ENCODE measurements at places on chromosomes 16 and 17.
A peak's percentile ranks its signal among the peaks of the same experiment; 100 is the strongest.

DNA sequence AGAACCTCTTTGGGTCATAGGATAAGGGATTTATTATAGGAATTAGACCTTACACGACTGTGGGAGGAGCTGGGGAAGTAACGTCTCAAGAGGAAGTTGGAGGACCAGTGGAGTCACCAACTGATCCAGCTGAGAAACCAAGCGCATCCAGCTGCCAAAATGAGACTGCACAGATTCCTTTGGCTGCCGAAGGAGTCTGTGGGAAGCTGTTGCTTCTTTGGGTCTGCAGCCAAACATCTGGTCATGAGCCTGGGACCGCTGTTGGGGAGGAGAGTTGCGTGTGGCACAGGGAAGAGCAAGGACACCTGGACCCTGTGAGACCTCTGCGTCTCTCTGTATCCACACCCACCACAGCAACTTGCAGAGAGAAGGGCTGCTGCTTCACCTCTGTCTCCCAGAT lies 2.4 kb upstream of the NACA2 start:
- DNase-seq: no peak

DNA sequence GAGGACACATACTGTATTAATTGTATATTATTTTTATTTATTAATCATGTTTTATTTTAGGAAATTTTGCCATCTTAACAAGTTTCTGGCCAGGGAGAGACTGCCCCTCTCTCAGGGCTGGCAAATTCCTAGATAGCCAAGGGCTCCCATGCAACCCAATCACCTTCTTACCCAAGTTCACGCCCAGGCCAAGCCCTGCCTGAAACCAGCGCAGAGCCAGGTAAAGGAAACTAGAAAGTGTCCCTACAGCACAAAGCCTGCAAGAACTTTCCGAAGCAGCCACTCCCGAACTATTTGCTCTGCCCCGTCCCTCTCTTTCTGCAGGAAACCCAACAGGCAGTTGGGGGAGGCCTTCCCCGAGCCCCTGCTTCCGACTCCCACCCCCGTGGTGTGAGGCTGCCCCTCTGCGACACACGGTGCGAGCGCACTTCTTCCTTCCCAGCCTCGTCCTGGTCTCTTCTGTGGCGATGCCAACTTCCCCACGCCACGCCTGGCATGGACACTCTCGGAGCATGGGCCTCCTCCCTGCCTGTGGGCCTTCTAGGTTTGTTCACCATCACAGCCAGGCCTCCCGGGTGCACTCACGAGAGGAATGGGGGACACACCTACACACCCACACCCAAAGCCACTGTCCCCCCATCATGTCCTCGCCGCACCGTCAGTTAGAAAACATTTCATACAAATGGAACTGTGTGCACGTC lies 100.4 kb downstream of the ZNF778 start:
- no peak for DNase-seq

GRCh38 chr17:18191967-18192366 lies 8.3 kb downstream of the ALKBH5 start:
- no peak for DNase-seq

DNA sequence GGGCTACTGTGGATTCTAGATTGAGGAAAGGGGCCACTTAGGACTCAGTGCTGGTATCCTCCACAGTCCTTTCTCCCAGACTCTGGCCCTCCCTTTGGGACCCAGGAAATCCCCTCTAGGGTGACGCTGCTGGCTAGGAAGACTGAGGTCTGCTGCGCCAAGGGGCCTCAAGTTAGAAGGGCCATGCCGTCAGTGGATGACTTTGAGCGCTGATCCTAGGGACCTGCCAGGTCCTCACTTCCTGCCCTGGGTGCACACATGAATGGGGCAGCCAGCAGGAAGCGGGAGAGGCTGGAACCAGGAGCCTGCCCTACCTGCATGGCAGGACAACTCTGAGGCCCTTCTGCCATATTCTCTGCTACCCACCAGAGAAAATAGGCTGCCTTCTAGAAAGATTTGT lies 145.0 kb downstream of the RAB11FIP4 start:
- DNase-seq: no peak

DNA sequence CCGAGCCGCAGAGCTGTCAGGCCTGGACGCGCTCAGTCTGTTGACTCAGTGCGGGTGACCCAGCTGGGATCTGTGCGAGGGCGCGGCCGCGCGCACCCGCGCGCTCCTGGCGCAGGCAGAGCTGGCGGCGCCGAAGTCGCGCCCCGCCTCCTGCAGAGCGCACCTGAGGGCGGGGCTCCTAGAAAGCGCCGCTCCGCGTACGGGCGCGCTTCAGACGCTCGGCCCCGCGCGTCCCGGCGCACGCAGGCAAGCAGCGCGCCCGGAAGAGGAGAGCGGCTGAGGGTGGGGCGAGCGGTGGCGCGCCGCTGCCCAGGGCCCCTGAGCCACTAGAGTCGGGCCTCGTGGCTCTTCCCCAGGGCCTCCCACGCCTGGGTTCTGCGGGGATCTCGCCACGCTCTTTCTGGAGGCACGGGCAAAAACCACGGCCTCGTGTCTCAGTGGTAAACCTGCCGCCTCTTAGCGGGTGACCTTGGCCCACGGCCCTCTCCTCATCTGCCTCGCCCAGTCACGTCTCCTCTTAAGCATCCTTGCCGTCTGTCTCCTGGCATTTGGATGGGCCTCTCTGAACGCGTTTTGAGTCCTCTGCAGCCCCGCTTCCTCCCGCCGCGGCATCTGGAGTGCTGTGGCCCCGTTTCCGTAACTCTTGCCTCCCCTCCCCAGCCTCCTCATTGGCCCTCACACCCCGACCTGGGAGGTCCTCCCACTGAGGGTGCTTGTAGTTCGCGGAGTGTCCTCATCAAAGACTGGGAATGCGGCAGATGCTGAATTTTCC lies at the start of gene ABCA5:
ABCA5 (minus strand) TSS at position 74 of the 772 bp plus-strand sequence. CDS start 12,718 bp downstream, outside the sequence.
- peak; percentile 75 for DNase-seq

DNA sequence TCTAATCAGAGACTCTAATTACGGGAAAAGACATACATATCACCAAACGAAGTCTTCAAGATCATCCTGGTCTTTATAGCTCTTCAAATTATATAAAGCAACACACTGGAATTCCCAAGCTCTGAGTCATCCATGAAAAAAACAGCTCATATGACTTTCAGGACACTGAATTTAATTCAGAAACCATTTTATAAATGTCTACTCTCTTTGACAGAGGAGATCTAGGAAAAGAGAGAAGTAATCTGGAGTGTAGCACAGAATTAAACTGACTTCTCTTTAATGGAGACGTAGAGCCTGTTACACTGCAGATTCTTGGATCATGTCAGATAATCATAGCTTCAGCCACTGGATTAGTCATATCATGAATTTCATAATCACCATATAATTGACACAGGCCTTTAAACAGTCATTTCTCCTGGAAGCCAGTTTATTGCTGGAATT lies 86.8 kb upstream of the WSB1 start:
- DNase-seq: peak; percentile 39

DNA sequence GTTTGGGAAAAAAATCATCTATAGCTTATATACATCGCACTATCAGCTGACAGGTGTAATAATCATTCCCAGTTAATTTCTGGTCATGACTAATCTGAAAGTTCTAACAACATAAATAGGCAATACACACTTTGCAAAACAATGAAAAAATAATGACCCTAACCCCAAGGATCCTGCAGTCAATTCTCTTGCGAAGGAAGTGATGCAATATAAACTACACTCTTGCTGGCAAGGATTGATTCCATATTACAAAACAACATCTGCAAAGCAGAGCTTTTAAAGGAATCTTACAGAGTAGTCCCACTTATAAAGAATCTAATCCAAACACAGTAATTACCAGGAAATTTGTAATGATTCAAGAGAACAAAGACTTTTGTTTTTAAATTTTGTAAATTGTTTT lies 73.4 kb downstream of the MYO1D start:
- DNase-seq: peak; percentile 22

- no peak for DNase-seq
Observed at GRCh38 chr16:70467113-70467512, 12.7 kb downstream of the FCSK start.

DNA sequence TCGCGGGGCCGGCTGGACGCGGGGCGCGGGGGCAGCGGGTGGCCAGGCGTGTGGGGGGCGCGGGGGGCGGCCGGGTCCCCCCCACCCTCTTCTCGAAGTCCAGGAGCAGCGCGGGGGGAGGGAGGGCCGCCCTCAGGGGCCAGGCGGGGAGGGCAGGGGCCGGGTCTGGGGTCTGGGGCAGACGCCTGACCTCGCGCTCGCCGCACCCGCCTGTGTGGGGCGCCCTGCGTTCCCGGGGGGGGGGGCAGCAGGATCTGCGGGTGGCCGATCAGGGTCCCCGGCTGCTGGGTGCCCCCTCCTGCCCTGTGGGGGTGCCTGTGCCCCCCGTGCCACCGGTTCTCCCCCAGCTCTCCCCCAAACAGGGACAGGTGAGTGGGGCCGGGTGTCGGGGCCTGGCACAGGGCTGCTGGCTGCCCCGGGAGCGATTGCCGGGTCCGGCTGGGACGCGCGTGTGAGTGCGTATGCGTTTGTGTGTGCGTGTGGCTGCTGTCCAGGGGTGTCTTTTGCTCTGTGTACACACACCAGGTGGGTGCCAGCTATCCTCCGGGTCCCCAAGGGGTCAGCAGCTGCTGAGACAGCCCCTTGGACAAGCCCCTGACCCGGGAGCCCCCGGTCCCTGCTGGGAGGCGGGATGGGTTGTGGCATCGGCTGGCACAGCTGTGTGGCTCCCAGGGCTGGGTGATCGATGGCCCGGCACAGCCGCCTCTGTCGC lies 663 bp downstream of the PRR35 start:
- no peak for DNase-seq

DNA sequence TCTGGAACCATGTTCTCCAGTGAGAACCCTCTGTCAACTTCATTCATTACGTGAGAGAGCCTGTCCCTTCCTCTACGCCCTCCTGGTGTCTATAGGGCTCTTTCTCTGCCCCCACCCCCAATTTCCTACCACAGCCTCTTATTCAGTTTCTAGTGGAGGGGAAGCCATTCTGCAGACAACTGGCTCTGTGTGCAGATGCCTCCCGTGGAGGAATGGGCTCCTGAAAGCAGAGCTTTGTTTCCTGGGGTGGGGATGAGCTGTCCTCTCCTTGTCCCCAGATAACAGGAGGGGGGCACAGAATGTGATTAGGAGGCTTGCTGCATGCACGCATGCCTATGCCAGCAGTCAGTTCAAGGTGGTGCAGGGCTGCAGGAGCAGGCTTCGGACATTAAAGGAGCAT lies 31.6 kb downstream of the MMP15 start:
- no peak for DNase-seq

GRCh38 chr16:30557707-30557956 lies 542 bp downstream of the ZNF764 start:
- DNase-seq: no peak

DNA sequence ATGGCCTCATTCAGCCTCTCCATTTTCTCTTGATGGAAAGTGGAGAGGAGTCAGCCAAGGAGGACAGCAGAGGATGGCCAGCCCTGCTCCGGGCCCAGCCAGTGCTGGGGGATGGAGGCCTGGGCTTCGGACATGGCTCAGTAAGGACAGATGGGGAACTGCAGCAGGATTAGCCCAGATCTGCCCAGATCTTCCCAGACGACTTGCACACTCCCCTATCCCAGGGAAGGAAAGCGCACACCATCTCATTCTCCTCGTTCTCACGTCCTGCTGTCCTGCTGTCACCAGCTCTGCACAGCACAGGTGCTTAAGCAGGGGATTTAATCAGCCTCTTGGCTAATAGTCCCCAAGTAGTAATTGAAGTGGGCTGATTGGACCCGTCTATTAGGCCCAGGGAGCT lies 100.2 kb upstream of the SDK2 start:
- DNase-seq: no peak

- no peak for DNase-seq
Observed at GRCh38 chr16:67548265-67549126, 13.8 kb upstream of the CTCF start.

GRCh38 chr16:19294156-19294649 lies 8.7 kb downstream of the CLEC19A start:
- DNase-seq: no peak

DNA sequence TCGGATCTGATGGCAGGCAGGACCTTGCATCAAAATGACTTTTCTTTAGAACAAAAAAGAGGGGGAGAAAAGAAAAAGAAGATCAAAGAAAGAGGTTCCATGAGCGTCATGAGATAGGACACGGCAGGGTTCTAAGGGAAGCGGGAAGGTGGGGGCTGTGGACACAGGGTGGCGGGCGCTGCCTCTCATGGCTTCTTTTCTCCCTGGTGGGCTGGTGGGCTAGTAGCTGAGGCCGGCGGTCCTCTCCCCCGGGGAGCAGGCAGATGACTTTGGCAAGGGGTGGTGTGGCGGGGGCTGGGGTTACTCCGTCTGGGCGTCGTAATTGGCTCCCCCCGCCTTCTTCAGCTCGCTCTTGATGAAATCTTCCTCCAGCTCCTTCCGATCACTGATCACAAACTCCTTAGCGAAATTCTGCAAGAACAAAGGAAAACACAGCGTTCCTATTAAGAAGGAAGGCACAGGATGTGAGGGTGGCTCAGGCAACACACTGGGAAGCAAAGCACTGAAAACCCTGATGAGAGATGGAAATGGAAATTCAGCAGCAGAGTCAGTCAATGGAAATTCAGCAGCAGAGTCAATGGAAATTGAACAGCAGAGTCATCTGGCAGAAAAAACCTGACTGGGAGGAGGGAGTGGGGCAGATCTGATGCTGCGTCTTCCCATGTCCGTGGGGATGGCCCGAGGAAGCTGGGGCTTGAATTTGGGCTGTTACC lies 51.2 kb downstream of the COTL1 start:
- no peak for DNase-seq

DNA sequence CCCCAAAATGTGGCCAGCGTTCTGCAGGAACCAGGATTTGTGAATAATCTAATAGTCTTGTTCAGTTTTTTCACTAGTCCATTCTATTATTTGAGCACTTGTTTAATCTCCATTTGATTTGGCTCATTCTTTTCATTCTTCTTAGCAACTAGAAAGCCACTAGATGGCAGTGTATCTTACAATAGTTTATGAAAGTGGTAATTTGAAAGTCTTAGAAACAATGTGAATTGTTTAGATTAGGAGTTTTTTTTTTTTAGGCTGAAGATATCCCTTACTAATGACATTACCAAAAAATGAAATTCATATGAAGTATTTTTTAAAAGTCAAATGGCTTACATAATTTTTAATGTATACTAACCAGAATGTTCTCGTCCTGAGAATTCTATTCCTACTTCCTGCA lies 6.7 kb downstream of the ERI2 start:
- DNase-seq: peak; percentile 69

DNA sequence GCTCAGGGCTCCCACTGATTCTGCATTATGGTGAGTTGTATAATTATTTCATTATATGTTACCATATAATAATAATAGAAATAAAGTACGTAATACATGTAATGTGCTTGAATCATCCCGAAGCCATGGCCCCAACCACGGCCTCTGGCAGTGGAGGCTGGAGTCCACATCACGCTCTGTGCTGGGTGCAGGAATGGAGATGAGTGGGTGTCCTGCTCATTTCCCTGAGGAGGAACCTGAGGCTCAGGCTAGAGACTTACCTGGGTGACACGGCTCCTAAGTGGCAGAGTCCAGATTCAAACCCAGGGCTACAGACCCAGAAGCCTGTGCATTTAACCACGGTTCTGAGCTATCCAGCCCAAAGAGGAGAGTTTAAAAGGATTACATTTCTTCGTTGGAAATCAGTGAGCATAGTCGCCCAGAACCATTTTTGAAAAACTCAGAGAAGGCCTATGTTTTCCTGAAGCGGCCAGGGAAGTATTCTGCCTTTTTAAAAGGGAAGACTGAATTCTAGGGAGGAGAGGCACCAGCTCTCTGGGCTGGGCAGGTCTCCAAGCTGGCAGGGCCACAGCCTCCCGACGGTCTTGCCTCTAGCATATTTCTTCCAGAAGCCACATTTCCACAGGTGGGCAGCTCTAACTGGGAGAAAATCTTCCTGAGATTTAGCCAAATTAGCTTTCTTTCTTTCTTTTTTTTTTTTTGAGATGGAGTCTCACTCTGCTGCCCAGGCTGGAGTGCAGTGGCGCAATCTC lies 6.7 kb downstream of the IL4R start:
- no peak for DNase-seq

- DNase-seq: no peak
Observed at GRCh38 chr16:4514606-4515005, 24.0 kb downstream of the CDIP1 start.

Measured in AML-193 (cell line).